ENCODE measurements at places on chromosomes 7 and 10. TPM values are rescaled to one million over a fixed set of nuclear protein-coding genes. Genes with fewer than 3 reads are reported as not detected.

Gene FAM13C
- not detected for total RNA-seq

Gene ZNF800
- total RNA-seq, result 8.3 TPM

Gene OR2A7
- not detected for total RNA-seq

Gene NPY4R2
- 11.9 TPM for total RNA-seq

Gene LIPM
- not detected for total RNA-seq

Gene RBM48
- 6.2 TPM for total RNA-seq

Gene RAPGEF5
- 0.18 TPM for total RNA-seq
